ENCODE measurements at places on chromosomes 11 and 22. TPM values are rescaled to one million over a fixed set of nuclear protein-coding genes. Genes with fewer than 3 reads are reported as not detected.

- no peak for DNase-seq
These were observed 2.9 kb downstream of the MICAL3 start for GRCh38 chr22:18021431-18021830.

GRCh38 chr22:17100621-17101020 lies 15.8 kb downstream of the IL17RA start:
- DNase-seq = no peak

GRCh38 chr11:16603245-16603644 lies 135.2 kb upstream of the C11orf58 start:
- no peak for DNase-seq

- no peak for DNase-seq
These were observed 14.0 kb downstream of the ADAMTS8 start for GRCh38 chr11:130414107-130415080.

GRCh38 chr11:29336727-29337575 lies 679.9 kb downstream of the KCNA4 start:
- no peak for DNase-seq

DNA sequence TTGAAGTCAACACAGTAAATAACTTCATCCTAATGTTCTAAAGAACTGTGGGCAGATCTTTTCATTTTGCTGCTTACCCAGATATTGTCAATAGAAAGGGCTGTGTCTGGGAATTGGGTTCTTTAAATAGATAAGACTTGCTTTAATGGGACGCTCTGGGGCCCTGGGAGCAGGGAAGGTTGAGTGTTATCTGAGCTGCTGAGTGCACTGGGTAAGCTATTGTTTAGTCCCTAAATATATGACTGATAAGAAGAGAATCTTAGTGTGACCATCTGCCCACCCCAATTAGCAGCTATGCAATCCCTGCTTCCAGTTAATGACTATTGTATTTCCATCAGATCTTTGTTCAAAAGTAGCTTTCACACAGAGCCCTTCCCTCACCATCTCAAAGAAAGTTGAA lies 44.4 kb downstream of the ARHGAP42 start:
- DNase-seq = no peak

- no peak for DNase-seq
These were observed 109.6 kb upstream of the CHORDC1 start for GRCh38 chr11:90332415-90332814.

DNA sequence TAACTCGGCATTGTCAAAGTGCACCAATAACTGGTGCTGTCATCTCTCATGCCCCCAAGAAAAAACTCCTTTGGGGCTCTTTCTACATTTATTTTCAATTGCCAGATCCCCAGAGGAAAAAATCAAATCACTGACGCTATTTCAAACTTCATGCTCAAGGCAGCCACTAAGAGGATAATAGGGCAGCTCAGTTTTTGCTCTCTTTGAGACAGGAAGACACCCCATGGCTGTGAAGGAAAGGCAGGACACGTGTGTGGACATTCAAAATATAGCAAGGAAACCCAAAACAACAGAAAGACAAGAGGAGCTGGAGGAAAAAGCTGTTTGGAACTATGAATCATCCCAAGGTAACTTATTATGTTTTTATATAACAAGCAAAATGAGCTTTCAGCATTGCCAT lies 83.7 kb downstream of the SERGEF start:
- DNase-seq = no peak

- no peak for DNase-seq
These were observed 113.5 kb downstream of the GUCY1A2 start for GRCh38 chr11:106904826-106905225.

Gene PDGFB
- total RNA-seq = 3.3 TPM

Gene C22orf42
- not detected for total RNA-seq
